ENCODE measurements at places on chromosomes 16 and 17. TPM values are rescaled to one million over a fixed set of nuclear protein-coding genes. Genes with fewer than 3 reads are reported as not detected.
A peak's percentile ranks its signal among the peaks of the same experiment; 100 is the strongest.

Gene DNAAF1
- 8.2 TPM for total RNA-seq

DNA sequence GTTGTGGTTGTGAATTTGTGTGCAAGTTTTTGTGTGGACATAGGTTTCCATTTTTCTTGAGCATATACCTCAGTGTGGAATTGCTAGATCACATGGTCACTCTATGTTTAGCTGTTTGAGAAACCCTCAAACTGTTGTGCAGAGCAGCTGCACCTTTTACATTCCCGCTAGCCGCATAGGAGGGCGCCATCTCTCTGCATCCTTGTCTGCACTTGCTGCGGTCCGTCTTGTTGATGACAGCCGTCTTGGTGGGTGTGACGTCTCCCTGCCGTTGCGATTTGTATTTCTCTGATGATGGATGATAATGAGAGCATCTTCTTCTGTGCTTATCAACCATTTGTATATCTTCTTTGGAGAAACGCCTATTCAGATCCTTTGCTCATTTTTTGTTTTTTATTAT is 25.1 kb upstream of the IL17C start:
- DNase-seq, result no peak

DNA sequence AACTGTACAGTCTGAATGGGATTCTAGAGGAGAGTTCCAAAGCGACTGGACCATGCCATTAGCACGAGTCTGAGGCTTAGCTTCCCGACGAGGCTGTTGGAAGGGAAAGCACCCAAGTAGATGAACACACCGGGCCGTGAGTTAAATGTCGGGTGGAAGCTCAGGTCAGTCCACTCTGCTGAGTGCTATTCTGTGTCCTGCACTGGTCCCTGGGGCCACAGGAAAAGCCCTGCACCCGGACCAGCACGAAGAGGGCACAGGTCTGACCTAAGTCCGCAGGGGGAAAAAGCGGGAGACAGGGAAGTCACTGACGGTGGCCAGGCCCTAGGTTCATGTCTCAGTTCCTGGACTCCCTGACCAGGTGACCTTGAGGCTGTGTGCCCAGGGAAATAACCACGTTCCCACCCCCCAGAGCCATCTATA is 44.1 kb upstream of the RBFOX3 start:
- DNase-seq, result peak; percentile 2

Gene KRTAP2-3
- total RNA-seq, result not detected

- no peak for DNase-seq
Observed at GRCh38 chr16:81449241-81449640, 4.6 kb downstream of the CMIP start.

DNA sequence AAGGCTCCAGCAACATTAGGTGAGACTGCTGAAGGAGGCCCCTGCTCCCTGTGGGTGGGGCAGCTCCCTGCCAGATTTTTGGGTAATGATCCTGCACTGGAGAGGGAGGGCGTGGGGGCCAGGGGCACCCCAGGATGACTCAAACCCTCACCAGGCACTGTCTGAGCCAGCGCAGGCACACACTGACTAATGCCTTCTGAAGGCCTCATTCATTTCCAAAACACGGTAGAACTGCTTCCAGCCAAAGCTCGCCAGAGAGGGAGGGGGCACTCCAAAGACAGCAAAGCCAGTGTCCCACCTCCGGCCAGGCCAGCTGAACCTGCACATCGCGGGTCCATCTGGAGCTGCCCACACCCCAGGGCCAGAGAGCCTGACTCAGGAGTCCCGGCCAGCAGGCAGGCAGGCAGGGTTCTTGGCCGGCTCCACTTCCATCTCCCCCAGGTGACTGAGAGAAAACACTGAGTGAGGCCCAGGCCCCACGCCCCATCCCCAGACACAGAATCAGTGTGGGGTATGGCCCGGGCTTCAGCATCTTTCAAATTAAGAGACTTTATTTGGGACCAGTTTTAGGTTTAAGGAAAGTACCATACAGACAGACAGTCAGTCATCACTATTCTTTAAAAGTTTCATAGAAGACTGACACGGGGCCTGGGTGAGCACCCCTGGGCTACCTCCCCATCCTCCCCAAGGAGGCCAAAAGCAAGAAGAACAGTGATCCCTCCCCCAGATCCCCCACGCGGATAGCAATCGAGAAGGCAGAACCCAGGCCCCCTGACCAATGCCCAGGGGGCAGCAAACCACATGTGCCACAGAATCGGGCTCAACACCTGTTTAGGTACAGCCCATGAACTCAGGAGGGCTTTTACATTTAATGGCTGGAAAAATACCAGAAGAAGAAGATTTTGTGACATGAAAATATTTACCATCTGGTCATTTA is 2.3 kb downstream of the PIEZO1 start:
- DNase-seq, result no peak

Data from prostate gland (tissue), 2 donors.